ENCODE measurements at places on chromosomes 6 and 20.

- no peak for DNase-seq
Observed at GRCh38 chr6:161443848-161444247, 170.0 kb upstream of the AGPAT4 start.

DNA sequence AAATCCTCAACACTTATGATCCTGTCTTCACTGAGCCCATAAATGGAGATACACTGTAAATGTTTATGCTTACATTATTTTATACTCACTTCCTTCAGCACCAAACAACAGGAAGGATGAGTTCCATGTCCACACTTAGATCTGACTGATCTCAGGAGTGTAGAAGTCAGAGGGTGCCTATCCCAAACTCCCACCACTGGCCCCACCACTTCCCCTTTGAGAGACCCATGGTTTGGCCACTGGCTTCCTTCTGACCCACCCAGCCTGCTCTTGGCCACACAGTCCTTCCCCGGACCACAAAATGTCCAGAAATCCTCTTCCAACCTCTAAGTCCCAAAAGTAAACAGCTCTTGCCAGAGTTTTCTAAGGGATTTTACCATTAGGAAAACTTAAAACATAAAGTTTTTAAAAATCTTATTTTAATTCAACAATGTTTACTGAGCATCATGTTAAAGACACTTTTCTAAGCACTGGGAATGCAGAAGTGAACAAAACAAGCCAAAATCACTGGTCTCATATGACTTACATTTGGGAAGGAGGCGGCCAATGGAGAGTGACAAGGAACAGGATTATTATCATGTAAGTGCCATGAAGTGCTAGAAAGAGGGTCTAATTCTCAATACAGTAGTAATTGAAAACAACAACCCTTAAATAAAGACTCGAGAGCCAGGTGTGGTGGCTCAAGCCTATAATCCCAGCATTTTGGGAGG, 103.8 kb downstream of the NRSN1 start:
- no peak for DNase-seq

DNA sequence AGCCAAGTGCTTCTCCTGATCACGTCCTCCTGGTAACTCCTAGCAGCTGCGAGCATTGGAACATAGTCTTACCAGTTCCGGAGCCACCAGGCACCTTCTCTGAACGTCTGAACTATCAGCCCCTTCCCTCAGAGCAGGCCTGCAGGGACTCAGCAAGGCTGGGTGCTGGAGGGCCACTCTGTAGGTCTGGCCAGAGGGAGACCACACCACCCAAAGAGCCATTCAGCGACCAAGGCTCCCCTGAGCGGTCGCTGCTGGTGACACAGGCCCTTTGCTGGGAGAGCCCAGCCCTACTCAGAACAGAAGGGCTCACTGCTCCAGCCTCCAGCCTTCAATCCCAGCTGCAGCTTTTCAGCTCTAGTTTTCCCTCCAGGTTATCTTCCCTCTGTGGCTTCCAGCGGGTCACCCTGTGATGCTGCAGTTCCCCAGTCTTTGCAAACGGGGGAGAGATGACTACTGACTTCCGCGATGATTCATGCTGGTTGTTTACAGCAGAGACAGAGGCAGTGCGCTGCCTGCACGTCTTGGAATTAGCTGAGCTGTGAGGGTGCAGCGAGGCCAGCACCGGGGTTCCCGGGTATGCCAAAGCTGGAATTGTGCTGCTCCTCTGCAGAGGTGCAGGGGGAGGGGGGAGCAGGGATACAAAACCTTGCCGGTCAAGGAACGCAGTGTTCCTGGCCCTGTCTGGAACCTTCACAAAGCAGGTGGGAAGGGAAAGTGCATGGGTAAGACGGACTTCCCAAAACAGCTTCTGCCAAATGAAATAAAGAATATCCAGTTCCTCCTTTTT, 161.4 kb downstream of the LY86 start:
- DNase-seq, result peak; percentile 47

- DNase-seq, result no peak
Observed at GRCh38 chr6:104207635-104208034, 652.1 kb downstream of the HACE1 start.

GRCh38 chr6:150072201-150072600, 3.3 kb upstream of the ULBP3 start:
- DNase-seq, result peak; percentile 39

- no peak for DNase-seq
Observed at GRCh38 chr6:126039284-126039683, 52.9 kb downstream of the TRMT11 start.

GRCh38 chr6:33816911-33817310, 13.1 kb upstream of the MLN start:
- DNase-seq, result no peak

DNA sequence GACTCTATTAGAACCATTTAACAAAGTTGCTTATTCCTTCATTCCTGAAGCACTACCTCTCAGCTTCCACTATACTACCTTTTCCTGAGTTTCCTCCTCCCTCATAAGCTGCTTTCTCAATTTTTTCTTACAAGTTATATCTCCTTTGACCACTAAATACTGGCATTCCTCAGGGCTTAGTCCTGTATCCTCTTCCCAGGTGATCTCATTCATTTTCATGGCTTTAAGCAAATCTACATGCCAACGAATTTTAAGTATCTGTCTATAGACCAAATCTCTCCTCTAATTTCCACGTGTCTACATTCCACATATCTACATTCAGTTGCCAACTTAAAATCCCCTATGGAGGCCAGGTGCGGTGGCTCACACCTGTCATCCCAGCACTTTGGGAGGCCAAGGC, 134.7 kb downstream of the BTBD9 start:
- DNase-seq, result no peak

GRCh38 chr6:70394518-70395300, 18.6 kb upstream of the FAM135A start:
- DNase-seq, result no peak

GRCh38 chr6:96394727-96395126, 126.9 kb upstream of the UFL1 start:
- no peak for DNase-seq

DNA sequence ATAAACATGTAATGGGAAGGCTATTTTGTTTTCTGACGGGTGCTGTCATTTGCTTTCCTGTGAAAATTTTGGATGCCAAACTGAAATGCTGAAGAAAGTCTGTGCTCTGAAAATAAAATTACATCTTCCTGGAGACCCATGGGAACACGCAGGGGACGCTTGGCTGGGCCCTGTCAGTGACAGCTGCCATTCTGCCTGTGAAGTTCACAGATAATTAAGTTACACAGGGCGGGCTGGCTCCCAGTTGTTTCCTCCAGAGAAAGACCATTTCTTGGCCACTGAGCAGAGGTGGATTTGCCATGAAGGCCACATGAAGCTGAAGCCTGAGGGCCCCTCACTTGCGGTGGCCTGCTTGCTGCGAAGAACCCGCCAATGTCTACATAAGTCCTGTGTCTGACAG, 93.5 kb downstream of the TMEM170B start:
- no peak for DNase-seq

DNA sequence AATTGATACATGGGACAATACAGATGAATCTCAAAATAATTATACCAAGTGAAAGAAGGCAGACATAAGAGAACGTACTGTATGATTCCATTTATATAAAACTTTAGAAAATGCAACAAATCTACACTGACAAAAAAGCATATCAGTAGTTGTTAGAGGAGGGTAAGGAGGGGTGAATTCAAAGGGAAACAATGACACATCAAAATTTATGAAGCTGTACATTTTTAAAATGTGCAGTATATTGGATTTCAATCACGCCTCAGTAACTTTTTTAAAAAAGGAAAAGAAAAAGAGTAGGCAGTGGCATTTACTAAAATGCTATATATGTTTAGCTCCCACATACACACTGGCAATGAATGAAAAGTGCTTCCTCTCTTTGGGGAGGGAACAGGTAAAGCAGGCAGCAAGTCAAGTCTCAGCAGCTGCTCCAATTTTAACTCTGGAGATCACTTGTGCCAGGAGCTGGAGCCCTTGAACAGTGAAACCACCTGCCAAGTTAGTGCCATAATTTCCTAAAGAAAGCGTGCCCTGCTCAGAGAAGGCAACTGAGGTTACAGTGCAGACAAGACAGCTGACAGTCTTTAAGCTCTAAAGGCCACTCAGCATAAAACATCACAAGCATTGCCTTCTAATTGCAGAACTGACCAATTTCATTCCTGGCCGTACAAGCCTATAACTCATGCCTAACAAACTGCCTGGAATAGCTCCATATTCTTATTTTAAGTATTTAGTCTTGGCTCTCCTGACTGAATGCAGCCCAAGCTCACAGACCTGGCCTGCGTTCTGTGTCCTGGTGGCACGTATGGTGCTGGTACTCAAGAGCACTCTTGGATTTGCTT, 10.9 kb downstream of the FKBP1A start:
- no peak for DNase-seq

DNA sequence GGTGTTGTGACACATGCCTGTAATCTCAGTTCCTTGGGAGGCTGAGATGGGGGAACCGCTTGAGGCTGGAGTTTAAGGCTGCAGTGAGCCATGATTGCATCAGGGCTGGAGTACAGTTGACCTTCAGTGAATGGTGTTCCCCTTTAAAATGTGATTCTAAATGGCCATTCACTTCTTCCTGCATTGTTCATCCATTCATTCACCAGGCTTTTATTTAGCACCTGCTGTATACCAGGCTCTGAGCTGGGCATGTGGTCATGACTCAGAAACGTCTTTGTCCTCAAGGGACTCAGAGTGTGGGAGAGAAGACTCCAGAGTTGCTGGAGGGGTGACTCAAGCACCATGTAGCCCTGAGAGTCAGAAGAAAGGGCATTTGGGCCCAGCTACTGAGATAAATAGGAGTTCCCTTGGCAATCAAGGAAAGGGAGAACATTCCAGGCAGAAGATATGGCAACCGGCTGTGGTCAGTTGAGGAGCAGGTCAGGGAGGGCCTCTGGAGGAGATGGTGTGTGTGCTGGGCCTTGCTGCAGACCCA, 101.1 kb downstream of the DLGAP4 start:
- DNase-seq, result no peak

- DNase-seq, result peak; percentile 45
Observed at GRCh38 chr20:62141397-62142251, 1.6 kb downstream of the PSMA7 start.

DNA sequence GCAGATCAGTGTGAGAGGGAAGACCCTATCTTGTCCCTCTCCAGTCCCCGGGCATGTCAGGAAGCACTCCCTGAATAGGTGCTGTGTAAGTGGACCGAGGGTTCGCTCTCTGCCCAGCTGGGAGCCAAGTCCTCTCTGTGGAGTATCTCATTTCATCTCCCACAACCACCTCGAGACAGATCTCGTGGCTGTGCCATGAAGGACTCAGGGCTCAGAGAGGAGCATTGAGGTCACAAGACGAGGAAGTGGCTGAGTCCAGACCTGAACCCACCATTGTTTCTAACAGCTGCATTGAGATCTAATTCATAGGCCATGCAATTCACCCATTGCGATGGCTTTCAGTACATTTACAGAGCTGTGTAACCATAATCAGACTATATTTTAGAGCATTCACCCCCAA, 34.7 kb upstream of the STX16 start:
- no peak for DNase-seq

GRCh38 chr6:24004659-24005058, 121.4 kb upstream of the NRSN1 start:
- DNase-seq, result no peak
